Upper lobe of right lung (tissue), 1 donor: ENCODE measurements at places on chromosomes 12 and 14.

DNA sequence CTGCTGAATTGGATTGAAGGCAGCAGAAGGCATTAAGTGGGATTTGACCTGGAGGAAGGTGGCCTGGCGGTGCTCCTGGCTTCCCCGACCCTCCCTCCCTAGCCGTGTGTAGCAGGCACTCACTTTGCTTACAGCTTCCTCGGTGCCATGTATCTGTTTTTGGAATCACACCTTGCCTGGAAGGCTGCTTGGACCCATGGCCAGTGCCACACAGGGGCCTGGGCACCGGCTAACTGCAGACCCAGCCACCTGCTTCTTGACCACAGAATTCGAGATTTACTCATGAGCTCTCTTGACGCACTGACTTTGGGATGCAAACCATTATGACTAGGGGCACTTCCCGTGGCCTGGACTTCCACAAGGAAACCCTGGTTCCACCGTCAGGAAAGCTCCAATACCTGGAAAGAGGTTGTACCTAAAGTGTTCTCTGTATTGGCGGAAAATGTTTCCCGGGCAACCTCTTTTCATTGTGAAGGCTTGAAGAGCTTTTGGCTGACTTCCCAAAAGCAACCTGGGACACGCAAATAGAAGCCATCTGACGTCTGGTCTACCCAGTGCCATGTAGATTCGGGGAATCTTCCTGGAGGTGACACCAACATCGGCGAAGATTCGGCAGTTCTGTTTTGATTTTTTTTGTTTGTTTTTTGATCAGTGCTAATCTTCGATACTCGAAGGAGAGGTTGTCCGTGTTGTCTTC lies 125.6 kb upstream of the RTL1 start:
- peak; percentile 31 for DNase-seq

- no peak for DNase-seq
Observed at GRCh38 chr14:56487761-56488160, 91.8 kb upstream of the TMEM260 start.

GRCh38 chr12:66960006-66960405 lies 281.1 kb upstream of the GRIP1 start:
- DNase-seq: no peak

DNA sequence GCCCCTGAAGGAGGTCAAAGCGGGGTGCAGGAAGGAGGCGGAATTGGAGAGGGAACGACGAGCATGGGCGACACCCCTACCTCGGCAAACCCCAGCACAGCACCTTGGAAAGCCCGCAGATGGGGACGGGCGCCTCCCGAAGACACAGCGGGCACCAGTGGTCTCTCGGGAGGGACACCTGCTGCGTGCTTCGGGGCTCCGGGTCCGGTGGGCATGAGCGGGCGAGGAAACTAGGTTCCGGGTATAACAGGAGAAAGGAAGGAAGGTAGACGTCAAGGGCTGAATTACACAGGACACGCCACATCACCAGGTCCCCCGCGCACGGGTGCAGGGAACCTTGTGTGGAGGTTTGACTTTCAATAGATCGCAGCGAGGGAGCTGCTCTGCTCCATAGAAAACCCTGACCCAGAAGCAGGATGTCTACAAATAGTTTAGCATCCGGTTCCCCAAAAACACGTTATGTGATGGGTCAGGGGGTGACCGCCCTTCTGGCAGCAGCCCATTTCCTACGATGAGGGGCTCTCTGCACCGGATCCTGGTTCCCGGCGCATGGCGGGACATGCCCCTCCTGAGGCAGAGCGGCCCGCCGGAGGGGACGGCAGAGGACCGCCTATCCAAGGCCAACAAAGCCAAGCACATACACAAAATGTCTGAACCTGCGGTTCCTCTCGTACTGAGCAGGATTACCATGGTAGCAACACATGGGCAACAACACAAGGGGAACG lies 196.9 kb downstream of the ALG10 start:
- no peak for DNase-seq

GRCh38 chr14:29749327-29749726 lies 178.3 kb downstream of the PRKD1 start:
- no peak for DNase-seq
